Right lung (tissue), 10 donors: ENCODE measurements at places on chromosomes 2 and 18. TPM values are rescaled to one million over a fixed set of nuclear protein-coding genes. Genes with fewer than 3 reads are reported as not detected.

The STPG4 gene
- 0.13 TPM for polyA plus RNA-seq

The HOXD13 gene
- polyA plus RNA-seq, result not detected

The SLC8A1 gene
- 5.4 TPM for polyA plus RNA-seq

The HOXD1 gene
- polyA plus RNA-seq, result 2.5 TPM

The RAB17 gene
- 18.1 TPM for polyA plus RNA-seq

The ANKRD29 gene
- polyA plus RNA-seq, result 67.2 TPM

The SP140 gene
- 0.91 TPM for polyA plus RNA-seq

The HOXD12 gene
- not detected for polyA plus RNA-seq

The MCM6 gene
- 59.5 TPM for polyA plus RNA-seq

The BIN1 gene
- polyA plus RNA-seq, result 71.5 TPM

The KLHL14 gene
- polyA plus RNA-seq, result 1.1 TPM

- DNase-seq, result no peak
Observed at GRCh38 chr2:9222893-9223287, 16.3 kb downstream of the ASAP2 start.

- DNase-seq, result no peak
Observed at GRCh38 chr2:96835830-96836229, 8.0 kb downstream of the ANKRD23 start.

DNA sequence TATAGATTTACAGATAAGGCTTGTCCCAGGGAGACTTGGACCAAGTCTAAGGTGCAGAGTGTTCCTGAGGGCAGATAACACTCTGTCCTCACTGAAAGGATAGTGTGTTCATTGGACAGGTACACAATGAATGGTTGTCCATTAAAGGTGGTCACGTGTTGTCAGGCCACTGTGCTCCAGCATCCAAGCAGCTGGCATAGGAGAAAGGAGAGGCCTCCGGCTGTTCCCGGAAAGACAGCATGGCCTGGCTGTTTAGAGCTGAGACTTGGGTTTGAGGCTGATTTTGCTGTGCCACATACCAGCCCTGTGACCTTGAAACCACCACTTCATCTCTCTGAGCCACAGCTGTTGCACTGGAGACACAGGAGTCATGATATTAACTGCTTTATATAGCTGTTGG, 19.6 kb upstream of the SULT1C3 start:
- no peak for DNase-seq

- DNase-seq, result no peak
Observed at GRCh38 chr18:32438173-32438572, 32.5 kb downstream of the GAREM1 start.

- no peak for DNase-seq
Observed at GRCh38 chr18:24366328-24366727, 31.3 kb downstream of the OSBPL1A start.

GRCh38 chr2:238458651-238459050, 31.9 kb downstream of the ASB1 start:
- no peak for DNase-seq

GRCh38 chr2:127701651-127702394, 526 bp downstream of the SFT2D3 start:
- peak; percentile 67 for DNase-seq

DNA sequence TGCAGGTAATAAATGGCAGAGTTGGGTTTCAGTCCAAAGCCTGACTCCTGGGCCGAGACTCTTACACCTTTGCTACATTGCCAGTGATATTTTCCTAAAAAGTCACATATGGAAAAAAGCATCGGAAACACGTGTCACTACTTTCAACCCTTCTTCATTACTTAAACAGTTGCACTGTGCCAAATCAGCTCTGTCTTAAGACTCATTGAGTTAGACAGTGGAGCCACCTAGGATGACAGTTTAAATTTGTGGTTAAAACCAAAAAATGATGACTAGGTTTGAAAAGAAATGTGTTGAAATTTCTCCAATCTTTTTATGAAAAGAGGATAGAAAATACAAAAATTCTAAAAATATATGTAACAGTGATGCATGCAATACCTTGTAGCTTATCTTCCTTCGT, 97.5 kb downstream of the TMEM247 start:
- no peak for DNase-seq

GRCh38 chr2:160097326-160097725, 34.9 kb upstream of the PLA2R1 start:
- DNase-seq, result no peak

- DNase-seq, result no peak
Observed at GRCh38 chr2:84966731-84967130, 4.2 kb upstream of the KCMF1 start.

GRCh38 chr2:234995332-234996068, 43.7 kb downstream of the SH3BP4 start:
- DNase-seq, result no peak

DNA sequence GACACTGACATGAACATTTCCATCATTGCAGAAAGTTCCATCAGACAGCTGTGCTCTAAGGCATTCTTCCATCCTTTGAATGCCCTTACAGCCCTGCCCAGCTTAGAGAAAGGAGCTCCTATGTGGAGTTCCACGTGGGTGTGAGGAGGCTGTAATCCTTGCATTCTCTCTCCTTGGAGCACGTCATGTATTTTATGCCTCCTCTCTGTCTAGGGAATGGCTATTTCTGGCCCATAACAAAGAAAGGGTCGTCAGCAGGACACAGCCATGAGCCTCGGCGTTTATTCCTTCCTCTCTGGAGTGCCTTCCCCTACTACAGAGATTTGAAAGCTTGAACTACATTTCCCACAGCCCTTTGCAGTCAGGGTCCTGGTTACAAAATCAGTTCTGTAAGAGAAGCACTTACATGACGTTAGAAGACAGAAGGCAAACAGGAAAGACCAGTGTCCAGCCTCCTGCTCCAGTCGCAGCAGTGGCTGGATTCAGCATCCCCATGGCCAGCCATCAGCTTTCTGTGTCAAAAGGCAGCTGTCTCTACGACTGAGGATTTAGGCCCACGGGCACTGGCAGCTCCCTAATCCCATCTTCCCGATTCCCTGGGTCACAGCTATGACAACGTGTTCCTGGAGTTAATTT, 234.9 kb downstream of the TFCP2L1 start:
- no peak for DNase-seq

- DNase-seq, result no peak
Observed at GRCh38 chr2:204199357-204199756, 262.8 kb downstream of the ICOS start.

DNA sequence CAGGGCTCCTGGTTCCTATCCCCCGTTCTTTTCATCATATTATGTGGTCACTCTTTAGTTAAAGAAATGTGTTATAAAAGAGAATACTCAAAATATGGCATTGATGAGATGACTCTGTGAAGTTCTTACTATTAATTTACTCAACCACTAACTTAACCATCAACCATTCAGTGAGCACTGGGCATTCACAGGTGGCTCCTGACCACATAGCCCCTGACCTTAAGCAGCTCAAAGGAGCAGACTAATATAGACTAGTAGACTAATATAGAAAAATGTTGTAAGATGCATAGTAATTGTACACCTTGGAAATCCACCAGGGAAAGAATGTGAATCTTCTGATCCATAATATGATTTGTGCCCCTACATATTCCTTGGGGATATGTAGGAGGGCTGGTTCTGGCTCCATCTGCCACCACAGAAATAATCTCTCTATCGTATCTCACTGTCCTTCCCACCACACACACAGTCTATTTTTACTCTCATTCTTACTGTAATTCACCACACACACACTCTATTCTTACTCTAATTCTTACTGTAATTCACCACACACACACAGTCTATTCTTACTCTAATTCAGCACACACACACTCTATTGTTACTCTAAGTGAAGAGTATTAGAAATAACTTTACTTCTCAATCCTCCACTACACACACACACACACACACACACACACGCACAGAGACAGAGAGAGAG, 188.9 kb upstream of the ITGA4 start:
- no peak for DNase-seq

DNA sequence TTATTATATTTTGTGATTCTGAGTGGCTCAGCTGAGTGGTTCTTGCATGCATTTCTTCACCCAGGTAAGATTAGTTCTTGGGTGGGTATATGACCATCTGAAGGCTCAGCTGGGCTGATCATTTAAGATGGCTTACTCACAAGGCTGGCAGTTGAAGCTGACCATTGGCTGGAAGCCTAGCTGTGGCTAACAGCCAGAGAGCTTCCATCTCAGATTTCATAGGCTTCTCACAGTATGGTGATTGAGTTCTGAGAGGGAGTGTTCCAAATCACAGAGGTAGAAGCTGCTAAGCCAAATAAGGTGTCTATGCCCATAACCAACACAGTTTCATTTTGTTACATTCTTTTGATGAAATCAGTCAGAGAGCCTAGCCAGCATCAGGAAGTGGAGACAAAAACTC, 117.4 kb upstream of the RPRM start:
- no peak for DNase-seq

- no peak for DNase-seq
Observed at GRCh38 chr2:30706534-30707303, 100.5 kb downstream of the CAPN13 start.

DNA sequence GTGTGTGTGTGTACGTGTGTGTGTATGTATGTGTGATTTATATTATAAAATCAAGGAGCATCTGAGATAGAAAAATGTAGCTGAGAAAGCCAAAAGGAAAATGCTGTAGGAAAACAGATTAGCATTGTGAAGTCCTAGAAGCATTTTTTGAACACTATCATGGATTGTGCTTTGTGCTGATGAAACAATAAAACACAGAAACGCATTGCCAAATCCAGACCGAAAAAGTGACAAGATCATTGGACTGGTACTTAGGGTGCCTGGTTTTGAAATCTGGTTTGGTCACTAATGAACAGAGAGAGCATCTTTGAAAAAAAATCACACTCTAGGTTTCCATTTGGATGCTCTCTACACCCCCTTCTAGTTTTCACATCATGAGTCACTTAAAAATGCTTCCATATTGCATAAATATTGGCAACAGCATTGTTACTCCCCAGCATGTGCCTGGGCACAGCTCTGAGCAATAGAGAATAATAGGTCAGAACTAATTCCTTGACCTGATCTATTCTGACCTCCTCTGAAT, 214.6 kb upstream of the LRRTM1 start:
- no peak for DNase-seq

DNA sequence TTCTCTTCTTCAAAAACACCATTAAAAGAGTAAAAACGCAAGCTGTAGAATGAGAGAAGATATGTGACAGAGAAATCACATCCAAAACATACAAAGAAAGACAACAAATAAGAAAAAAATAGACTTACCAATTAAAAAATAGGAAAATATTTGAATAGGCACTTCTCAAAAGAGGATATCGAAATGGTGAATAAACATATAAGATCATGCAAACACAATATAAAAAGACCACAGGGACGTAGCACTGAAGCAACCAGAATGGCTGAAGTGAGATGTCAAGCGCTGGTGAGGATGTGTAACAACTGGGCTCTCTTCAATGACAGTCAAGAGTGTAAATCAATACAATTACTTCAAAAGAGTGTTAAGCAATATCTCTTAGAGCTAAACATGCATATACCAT, 202.3 kb downstream of the ZBTB7C start:
- no peak for DNase-seq

- DNase-seq, result no peak
Observed at GRCh38 chr2:68762100-68762499, 27.5 kb downstream of the ARHGAP25 start.

GRCh38 chr2:70896765-70897202, 38.9 kb upstream of the ATP6V1B1 start:
- DNase-seq, result no peak

- DNase-seq, result no peak
Observed at GRCh38 chr2:206438196-206438724, 5.1 kb upstream of the ADAM23 start.

DNA sequence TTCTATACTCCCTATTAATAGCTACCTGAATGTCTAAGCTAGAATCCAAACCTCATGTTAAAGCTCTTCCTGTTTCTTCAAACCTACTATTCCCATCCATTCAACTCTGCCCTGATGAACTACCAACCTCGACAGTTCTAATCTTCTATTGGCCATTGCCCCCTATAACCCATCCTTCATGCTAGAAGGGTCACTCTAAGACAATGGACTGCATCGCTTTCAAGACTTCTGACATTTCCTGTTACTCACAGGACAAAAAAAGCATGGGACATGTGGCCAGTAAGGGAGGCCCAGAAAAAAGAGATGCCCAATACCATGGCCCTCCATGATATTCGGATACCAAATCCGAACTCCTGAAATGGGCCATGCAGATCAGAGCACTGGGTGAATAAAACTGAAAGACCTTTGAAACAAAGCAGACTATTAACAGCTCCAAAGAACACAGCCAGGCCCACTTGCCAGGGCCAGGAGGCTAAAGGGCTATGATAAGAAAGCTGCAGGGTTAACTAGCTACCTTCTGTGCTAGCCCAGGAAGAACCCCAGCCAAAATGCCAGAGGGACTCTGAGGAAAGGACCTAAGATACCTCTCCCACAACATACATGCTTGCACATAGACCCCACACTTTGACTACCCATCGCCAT, 4.5 kb downstream of the B4GALT6 start:
- DNase-seq, result no peak

- DNase-seq, result no peak
Observed at GRCh38 chr2:240960971-240961876, 37.2 kb upstream of the SNED1 start.

GRCh38 chr2:111135910-111136297, 15.2 kb downstream of the BCL2L11 start:
- no peak for DNase-seq

GRCh38 chr2:68244456-68244855, 7.9 kb downstream of the PPP3R1 start:
- no peak for DNase-seq

DNA sequence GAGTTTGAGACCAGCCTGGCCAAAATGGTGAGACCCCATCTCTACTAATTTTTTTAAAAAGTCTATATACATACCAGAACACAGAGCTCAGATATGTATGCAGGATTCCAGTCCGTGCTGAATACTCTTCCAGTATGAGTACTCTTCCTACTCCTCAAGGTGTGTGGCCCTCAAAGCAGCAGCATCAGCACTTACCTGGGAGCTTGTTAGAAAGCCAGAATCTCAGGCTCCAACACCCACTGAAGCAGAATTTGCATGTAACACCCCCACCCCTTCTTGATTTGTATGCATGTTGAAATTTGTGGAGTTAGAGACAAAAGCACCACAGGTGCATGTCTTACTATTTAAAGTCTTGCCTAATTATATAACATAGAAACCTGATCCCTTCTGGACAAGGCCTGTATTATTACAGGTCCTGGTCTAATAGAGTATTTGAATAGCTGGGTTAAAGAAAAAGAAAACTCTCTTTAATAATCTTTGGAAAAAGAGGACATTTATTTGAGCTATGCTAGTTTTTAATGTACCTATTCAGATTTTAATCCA, 50.3 kb upstream of the NFE2L2 start:
- DNase-seq, result no peak

- peak; percentile 72 for DNase-seq
Observed at GRCh38 chr2:102782933-102783332, 21.1 kb downstream of the TMEM182 start.

GRCh38 chr2:181125359-181125758, 145.0 kb downstream of the UBE2E3 start:
- no peak for DNase-seq

DNA sequence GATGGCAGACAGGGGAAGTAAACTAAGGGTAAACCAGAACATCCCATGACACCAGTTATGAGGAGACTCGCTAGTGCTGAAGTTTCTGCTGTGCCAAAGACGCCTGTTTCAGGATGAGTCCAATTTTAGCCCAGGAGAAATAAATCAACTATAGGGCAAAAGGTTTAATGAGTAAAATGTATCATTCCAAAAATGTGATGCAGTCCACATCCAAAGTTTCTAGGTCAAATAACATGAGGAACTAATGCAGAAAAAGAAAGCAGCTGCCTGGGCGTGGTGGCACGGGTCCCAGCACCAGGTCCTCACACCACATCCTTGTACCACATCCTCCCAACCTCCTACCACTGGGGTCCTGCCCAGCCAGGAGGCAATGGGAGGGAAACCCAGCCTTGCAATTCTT, 126.9 kb upstream of the CTAGE1 start:
- no peak for DNase-seq

GRCh38 chr18:11654736-11655605, 34.1 kb upstream of the GNAL start:
- peak; percentile 20 for DNase-seq
